ENCODE measurements at places on chromosomes 6 and 20.

- DNase-seq, result peak; percentile 48
Observed at GRCh38 chr6:109187399-109188114, 92.2 kb downstream of the CEP57L1 start.

DNA sequence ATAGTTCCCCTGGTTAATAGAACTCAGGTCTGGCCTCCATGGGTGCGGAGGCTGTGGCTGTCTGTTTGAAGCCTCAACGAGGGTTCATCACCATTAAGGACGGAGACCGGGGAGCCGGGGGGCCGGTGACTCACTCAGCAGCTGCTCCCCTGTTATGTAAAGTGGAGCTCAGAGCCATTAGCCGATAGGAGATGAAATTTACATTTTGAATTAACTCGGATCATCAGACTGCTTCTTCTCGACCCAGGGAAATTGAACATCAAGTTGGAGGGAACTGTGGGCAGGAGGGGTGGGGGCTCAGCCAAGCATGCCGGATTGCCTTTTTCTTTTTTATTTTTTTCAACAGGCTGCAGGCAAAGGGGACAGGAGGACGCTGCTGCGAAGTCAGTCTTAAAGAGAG is 12.3 kb downstream of the PCK1 start:
- DNase-seq, result no peak

GRCh38 chr6:54817236-54817635 is 29.3 kb upstream of the FAM83B start:
- no peak for DNase-seq

DNA sequence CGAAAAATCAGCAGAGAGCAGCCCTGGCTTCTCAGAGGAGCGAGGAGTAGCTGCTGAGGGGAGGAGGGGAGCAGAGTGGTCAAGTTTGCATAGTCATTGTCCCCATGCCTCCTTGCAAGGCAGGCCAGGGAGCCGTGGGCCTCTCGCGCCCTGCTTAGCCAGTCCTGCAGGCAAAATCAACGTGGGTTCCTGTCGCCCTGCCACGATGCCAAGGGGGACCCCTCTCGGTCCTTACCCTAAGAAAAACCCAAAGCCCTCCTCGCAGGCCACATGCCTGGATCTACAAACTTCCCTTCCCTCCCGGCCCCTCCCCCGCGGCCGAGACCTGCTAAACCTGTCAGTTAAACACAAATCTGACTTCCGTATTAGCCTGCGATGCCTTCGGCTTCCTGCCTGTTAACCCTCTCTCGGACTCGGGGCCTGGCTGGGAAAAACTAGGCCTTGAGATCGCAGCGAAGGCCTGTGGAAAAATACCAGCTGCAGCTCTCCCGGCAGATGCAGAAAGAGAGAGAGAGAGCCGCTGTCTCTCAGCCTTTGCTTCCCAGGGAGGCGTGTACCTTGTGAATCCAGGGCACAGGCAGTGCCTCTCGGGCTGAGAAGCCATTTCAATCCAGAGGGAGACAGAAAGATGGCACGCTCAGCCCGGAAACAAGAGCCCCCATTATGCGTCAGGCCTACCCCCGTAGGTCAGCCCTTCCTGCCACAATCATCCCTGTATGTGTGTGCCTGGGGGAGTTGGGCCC is 968 bp upstream of the ZMYND8 start:
- peak; percentile 43 for DNase-seq

DNA sequence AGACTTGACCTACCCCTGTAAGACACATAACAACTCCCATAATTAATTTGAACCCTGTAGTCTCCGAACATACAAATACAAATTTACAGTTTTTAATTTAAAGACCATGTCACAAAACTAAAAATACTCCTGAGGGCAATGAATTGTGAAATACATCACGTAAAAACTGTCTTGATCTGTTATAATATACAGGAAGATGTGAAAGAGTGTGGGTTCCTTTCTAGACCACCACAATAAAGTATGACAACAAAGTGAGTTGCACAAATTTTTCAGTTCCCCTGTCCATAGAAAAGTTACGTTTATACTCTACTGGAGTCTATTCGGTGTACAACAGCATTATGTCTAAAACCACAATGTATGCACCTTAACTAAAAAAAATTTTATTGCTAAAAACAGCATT is 11.0 kb upstream of the BLOC1S5 start:
- no peak for DNase-seq

GRCh38 chr6:7471171-7471570 is 70.3 kb upstream of the DSP start:
- DNase-seq, result no peak

- no peak for DNase-seq
Observed at GRCh38 chr6:87799651-87800050, 97.6 kb upstream of the AKIRIN2 start.

DNA sequence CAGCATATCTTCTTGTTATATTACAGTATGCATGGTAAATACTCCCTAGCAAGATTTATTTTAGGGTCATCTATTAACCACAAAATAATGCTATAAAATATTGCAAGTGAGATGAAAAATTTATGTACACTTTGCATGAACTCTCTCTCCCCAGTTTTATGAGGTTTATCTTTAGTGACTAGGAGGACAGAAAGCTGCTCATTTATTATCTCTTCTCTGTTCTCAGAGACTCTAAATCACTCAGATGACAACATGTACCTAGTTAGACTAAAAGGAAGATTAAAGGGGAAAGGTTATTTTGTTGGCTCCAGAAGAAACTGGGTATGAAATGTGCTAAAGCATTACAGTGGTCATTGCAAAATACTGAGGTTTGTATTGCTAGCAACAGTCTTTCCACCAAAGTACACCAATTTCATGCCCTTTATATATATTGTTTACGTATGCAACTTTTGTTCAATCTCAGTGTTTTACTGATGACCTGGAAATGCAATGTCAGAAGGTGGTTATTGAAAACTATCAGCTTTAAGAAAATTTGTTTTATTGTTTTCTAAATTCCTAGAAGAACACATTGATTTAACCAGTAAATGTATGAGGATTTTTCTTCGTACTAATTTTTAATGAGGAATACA is 11.8 kb downstream of the RFX6 start:
- no peak for DNase-seq

- no peak for DNase-seq
Observed at GRCh38 chr6:53233309-53233708, 84.7 kb upstream of the GCM1 start.

All from activated T-cell treated with anti-CD3 and anti-CD28 coated beads for 4 hours (primary cell).